LHCN-M2 (cell line): ENCODE measurements at places on chromosomes 2 and 18. TPM values are rescaled to one million over a fixed set of nuclear protein-coding genes. Genes with fewer than 3 reads are reported as not detected.

DNA sequence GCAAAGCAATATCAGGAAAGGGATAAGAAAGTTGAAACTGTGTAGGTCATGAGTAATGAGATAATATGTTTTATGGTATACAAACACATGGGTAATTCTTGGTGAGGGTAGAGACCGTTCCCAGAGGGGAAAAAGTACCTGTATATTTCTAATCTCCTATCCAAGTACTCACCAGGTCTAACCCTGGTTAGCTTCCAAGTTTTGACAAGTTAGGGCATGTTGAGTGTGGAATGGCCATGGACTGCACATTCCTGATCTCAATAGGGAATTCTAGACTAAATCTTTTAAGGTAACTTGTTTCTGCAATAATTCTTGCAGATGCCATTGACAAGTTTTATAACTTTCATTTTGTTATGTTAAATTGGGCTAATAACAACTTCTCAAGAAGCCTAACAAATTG lies 216.6 kb downstream of the SPAG16 start:
- no peak for DNase-seq

GRCh38 chr2:103402944-103403343 lies 641.1 kb downstream of the TMEM182 start:
- no peak for DNase-seq

GRCh38 chr2:232505856-232506255 lies 14.3 kb upstream of the PRSS56 start:
- no peak for DNase-seq

DNA sequence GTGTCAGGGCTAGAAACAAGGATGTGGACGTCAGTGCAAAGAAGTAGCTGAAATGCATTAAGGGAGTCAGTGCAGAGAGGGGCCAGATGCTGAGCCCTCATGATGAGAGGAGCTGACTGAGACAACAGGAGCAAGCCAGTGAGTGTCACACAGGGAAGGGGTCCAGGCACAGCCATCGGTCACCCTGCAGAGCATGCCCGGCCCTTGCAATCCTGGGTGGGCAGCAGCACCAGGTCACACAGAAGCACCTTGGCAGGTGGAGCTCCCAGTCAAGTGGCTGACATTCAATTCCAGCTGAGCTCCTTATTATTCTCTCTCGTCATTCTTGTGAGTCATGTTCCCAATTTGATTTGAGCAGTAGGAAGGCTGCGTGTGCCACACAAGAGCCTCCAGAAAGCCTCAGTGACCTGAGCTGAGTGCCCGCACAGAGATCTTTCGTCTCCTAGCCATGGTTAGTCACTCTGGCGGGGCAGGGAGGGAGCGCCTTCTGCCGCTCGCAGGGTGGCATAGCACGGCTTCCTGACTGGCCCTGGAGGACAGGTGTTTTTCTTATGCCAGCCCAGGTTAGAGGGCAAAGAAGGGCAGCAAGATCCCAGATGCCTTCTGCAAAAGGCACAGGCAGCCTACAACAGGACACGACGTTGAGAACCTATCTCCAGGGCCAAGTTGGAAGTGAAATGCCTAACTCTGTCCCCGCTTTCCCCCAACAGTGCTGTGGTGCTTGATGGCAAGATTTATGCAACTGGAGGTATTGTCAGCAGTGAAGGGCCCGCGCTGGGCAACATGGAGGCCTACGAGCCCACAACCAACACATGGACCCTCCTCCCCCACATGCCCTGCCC lies 220.9 kb downstream of the ATAD2B start:
- no peak for DNase-seq

GRCh38 chr2:238059505-238059904 lies 1.3 kb upstream of the SCLY start:
- no peak for DNase-seq

- DNase-seq, result no peak
Observed at GRCh38 chr2:240530181-240530580, 27.6 kb downstream of the ANKMY1 start.

DNA sequence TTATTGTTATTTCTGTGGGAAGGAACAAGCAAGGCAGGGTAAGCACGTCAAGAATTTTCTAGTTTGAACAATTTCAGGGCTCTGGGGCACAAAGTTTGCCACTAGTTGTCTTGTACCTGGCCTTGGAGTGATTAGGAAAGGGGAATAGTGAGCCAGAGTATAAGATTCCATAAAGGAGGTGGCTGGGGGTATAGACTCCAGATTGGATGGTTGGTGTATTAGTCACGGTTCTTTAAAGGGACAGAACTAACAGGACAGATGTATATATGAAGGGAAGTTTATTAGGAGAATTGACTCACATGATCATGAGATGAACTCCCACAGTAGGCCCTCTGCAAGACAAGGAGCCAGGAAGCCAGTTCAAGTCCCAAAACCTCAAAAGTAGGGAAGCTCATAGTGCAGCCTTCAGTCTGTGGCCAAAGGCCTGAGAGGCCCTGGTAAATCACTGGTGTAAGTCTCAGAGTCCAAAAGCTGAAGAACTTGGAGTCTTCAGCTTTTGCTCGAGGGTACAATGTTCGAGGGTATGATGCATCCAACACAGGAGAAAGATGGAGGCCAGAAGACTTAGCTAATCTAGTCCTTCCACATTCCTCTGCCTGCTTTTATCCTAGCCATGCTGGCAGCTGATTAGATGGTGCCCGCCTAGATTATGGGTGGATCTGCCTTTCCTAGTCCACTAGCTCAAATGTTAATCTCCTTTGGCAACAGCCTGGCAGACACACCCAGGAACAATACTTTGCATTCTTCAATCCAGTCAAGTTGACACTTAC lies 31.5 kb upstream of the PTPRM start:
- DNase-seq, result no peak

DNA sequence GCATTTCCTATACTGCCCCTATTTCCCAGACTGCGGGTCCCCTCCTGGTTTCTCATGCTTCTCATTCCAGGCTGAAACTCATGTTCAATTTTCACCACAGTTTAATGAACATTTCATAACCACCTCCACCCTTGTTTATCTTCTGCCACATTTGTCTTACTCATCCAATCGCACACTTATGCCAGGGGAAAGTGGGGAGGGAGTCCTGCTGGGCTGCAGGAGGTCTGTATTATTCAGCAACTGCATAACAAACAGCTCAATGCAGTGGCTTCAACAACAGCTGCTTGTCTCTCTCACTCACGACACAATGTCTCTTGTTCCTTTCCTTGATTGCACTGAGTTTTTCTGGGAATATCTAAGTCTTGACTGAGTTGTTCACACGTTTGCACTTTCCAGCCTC lies 106.0 kb downstream of the ZNF519 start:
- DNase-seq, result peak; percentile 54

- no peak for DNase-seq
Observed at GRCh38 chr2:105929516-105929915, 184.8 kb downstream of the NCK2 start.

DNA sequence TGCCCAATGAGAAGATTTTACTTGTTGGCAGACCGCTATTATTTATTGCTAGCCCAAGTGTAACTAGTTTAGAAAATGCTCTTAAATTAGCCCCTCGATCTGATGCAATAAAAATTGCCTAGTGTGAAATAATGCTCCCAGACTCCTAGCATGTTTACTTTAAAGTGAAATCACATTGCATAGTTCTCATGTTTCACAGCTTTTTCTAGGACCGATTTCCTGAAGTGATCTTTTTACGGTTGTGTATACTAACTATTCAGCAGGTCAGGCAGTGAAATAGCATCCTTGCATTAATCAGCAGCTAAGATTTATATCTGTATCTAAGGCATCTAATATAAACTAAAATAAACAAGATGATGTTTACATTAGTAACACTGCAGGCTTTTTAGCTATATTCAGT lies 52.4 kb downstream of the PMS1 start:
- peak; percentile 66 for DNase-seq

DNA sequence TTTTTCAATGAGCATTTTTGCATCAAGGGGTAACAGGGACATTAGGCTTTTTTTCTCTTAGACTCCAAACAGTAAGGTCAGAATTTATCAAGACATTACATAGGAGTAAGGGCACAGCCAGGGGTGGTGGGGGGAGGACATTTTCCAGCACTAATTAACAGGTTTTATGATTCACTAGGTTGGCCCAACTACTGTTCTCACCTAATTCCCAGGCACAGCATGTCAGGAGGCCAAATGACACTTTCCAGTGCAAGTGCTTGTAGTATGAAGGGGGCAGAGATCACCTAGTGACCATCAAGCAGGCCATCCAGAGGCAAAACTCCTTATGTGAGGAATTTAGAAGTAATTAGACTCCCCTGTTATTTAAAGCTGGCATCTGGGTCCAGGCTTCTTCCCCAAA lies 3.9 kb upstream of the MBD2 start:
- DNase-seq, result no peak

DNA sequence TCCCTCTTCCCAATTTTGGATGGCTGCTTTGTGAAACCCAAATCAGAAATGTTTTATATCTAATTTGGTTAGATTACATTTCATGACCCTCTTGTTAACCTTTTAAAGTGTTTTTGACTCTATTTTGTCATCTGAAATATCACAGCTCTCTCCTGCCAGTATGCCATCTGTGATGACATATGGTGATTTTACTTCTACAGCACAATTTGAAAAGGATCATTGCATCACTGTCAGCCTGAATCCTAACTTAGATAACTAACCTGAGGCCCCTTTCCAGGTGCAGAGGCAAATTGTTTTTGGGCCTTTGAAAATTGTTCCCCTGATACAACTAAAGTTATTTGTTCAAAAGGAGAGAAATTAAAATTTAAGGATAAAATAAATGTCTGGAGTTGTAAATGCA lies 1023.4 kb upstream of the LRRTM1 start:
- DNase-seq, result no peak

RSAD2 gene
- total RNA-seq, result 0.06 TPM in 1 of 2 replicates, not detected in the other

SPRED2 gene
- total RNA-seq, result 8.6 and 12.2 TPM in 2 replicates

DSC2 gene
- not detected in 2 replicates for total RNA-seq

RAB6C gene
- total RNA-seq, result not detected in 2 replicates

MZT2B gene
- 157 and 161 TPM in 2 replicates for total RNA-seq

CPO gene
- total RNA-seq, result not detected in 2 replicates
